SW480 (cell line): ENCODE measurements at places on chromosomes 4 and X.

DNA sequence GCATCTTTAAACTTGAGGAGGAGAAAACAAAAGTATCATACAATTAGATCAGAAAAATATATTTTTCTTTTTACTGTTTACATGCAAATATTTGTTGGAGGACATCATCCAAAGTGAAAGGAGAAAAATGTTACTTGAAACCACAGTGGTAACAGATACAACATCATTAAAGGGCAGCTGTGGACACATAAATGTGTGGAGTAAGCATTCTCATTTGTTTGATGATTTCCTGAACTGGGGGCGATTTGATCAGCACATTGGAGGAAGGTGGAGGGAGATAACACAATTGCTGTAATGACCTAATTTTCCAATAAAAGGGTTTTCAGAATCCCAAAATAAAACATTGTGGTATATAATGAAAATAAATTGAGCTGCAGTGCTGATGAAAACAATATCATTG lies 314.5 kb upstream of the HS3ST1 start:
- no peak for DNase-seq

- no peak for DNase-seq
These were observed 122.9 kb downstream of the GPAT3 start for GRCh38 chr4:83658806-83659205.

- no peak for DNase-seq
These were observed 17.5 kb downstream of the SH3BP2 start for GRCh38 chr4:2810388-2810787.

DNA sequence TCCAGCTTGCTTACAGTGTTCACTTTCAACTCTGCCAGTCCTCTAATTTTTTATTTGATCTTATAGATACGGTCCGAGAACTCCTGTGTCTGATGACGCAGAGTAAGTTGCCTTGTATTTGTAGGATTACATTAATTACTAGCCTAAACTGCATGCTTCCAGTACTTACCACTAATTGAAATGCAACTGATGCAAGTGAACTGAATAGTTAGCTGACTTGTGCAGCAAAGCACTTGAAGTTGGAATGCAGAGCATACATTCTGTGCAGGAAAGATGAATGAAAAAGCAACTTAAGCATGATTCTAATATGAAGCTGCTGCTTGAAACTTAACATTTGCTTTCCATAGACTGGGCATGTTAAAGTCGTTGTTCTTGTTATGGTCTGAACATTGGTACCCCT lies 100.9 kb downstream of the LIMCH1 start:
- DNase-seq, result no peak

DNA sequence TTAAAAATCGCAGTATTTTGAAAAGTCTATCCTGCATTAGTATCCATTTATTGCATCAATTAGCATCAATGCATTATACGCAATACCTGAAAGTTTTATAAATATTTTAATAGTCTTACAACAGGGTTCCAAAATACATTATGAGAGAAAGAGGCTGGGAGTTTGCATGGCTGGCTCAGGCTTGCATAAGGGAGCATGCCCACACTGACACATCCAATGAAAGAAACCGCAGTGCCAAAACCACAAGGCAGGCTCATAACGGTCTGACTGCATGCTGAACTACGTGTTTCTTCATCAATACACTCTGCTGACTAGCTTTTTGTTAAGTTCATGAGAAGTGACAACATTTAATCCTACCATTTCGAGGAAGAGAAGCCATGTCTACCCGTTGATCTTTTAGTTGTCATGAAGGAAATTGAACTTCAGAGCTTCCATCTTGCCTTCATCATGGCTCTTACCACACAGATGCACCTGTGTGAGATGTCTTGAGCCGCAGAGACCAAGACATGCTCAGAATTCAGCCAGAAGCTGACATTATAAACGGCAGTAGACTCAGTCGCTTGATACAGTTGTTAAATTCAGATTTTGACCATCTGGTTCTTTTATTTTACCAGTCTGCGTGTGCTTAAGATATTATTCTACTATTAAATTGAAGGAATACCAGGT lies 168.8 kb upstream of the FRG1 start:
- peak; percentile 8 for DNase-seq

DNA sequence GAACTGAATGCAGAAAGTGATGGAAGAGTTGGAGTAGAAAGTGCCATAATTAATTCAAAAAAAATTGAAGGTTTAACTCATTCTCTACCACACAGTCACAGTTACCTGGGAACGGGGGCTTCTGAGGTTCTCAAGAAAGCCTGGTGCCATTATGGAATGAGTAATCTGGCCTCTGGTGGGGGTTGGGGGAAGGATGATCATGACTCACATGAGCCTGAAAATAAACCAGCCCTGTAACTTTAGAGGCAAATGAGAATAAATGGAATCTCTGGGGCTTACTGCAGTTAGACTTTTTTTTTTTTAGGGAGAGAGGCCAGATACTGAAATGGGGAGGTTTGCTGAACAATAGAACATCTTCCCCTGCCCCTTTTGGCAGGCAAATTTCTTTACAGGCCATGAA lies 55.3 kb downstream of the SOD3 start:
- DNase-seq, result no peak

GRCh38 chrX:149003863-149004660 lies 501.0 kb downstream of the IDS start:
- peak; percentile 8 for DNase-seq

- no peak for DNase-seq
These were observed 44.1 kb downstream of the NAA11 start for GRCh38 chr4:79281566-79282359.

DNA sequence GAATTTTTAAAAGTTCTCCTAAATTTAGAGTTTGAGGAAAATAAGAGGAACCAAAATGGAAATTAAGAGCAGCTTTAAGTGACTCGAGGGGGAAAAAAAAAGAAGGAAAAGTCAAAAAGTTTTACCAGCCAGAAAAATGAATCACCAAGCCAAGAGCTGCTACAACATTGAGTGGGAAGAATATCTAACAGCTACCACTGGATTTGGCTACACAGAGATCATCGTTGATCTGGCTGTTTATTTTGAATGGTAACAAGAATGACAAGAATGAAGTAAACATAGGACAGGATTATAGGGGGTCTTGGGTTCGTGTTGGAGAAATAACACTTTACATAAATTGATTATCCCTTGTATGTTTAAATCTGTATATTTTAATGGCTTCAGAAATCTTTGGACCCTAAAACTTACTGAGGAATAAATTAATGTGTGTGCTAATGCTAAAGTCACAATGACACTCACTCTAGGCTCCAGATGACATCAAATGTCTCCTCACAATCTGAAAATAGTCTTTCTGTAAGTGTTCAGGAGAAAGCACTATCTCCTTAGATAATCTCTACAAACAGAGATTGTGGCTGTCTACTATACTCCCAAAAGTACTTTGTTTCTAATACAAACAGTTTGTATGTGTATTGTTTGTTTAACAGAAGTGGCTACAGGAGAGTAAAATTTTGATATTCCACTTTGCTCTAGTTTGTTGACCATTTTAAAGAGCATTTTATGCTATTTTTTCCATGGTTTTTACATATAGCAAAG lies 3.1 kb upstream of the CSN3 start:
- no peak for DNase-seq

- DNase-seq, result no peak
These were observed 1.0 kb downstream of the AGA start for GRCh38 chr4:177441061-177441802.

- DNase-seq, result no peak
These were observed 118.0 kb downstream of the SLC4A4 start for GRCh38 chr4:71456841-71457240.

- no peak for DNase-seq
These were observed 13.6 kb upstream of the TBC1D14 start for GRCh38 chr4:6896035-6896434.

DNA sequence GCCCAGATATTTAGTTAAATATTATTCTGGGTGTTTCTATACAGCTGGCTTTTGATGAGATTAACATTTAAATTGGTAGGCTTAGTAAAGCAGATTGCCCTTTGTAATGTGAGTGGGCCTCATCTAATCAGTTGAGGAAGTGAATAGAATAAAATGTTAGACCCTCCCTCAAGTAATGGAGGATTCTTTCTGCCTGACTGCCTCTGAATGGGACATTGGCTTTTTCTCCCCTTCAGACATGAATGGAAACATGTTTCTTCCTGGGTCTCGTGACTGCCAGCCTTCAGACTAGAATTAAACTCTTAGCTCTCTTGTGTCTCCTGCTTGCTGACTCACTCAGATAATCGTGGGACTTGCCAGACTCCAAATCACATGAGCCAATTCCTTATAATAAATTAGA lies 266.7 kb downstream of the INPP4B start:
- DNase-seq, result no peak

DNA sequence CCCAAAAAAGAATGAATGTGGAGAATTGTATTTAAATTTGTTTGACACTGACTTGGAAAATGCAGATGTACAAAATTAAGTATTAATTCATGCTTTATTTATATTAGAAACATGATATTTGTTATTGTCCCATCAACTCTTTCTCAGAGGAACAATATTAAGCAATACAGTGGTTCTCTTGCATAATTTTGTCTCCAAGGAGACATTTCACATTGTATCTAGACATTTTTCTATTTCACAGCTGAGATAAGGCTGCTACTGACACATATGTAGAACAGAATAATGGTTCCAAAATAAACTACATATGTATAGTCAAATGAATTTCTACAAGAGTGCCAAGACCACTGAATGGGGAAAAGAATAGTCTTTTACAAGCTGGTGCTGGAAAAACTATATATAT lies 427.9 kb upstream of the SPANXN1 start:
- DNase-seq, result no peak

DNA sequence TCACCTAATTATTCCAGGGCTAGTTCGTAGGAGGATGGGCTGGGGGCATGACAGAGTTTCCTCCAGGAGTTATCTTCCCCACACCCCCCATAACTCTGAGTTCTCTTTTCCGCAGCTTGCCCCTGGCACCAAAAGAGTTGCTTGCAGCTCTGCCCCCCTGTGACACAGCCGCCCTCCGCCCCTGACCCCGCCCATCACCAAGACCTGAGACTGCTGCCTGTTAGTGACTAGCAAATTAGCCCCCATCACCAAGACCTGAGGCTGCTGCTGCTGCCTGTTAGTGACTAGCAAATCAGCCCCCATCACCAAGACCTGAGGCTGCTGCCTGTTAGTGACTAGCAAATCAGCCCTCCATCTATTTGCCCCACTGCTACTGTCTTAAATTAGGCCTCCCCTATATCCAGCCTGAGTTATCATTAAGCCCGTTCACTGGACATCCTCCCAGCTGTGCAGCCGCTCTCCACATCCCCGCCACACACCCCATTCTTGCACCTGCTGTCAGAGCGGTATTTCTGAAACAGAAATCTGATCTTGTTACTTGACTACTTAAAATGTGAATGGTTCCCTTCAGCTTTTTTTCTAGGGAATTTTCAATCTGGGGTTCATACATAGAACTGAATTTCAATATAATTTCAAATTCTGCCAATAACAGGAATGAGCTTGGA lies 1.5 kb upstream of the PAPSS1 start:
- no peak for DNase-seq

GRCh38 chr4:139208404-139208945 lies 31.5 kb upstream of the ELF2 start:
- DNase-seq, result no peak

- DNase-seq, result peak; percentile 38
These were observed 49.6 kb downstream of the KLF8 start for GRCh38 chrX:56281789-56282188.

- no peak for DNase-seq
These were observed 58.0 kb upstream of the UNC5C start for GRCh38 chr4:95606739-95607138.

- no peak for DNase-seq
These were observed 38.0 kb upstream of the IL21 start for GRCh38 chr4:122658818-122659295.

GRCh38 chrX:29872831-29873230 lies 342.5 kb upstream of the MAGEB2 start:
- no peak for DNase-seq

DNA sequence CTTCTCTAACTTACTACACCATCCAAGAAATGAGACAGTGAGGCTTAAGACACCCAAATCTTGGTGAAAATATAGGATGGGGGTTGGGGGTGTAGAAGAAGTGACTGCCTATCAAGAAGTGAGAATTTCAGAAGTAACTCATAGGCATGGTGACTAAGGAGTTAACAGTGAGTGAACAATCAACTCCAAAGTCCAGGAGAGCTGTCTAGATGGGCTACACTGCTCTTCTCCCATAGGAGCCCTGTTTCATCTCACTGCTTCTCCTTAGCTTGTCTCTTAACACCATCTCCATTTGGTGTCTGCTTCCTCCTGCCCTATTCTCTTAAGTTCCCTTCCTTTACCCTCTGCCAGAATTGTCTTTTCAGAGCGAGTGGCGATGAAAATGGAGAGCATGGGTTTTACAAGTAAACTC lies 22.7 kb downstream of the FABP2 start:
- peak; percentile 11 for DNase-seq

- no peak for DNase-seq
These were observed 183.6 kb downstream of the QDPR start for GRCh38 chr4:17328141-17328815.

DNA sequence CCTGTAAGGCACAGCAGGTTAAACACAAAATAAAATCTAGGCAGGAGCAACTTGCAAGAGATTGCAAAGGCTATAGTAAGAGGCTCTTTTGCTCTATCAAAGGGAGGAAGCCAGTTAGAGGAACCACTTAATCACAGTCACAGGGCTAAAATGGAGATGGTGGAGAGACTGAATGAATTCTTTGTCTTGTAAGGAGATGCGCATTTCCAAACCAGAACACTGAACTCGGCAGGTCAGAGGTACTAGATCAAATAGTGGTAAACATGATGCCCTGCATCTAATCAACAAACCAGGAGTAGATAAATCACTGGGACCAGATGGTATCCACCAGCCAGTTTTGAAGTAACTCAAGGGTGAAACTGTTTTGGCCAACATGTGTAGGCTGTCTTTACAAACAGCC lies 55.8 kb downstream of the GPC4 start:
- DNase-seq, result no peak

- no peak for DNase-seq
These were observed 55.9 kb downstream of the C4orf51 start for GRCh38 chr4:145735827-145736226.

DNA sequence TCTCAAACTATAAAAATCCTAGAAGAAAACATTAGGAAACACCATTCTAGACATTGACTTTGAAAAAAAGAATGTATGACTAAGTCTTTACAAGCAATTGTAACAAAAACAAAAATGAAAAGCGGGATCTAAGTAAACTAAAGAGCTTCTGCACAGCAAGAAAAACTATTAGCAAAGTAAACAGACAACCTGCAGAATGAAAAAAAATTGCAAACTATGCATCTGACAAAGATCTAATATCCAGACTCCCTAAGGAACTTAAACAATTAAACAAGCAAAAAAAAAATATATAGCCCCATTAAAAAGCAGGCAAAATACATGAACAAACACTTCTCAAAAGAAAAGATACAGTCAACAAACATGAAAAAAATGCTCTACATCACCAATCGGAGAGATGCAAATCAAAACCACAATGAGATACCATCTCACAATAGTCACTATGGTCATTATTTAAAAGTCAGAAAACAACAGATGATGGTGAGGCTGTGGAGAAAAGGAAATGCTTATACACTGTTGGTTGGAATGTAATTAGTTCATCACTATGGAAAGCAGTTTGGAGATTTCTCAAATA lies 168.1 kb downstream of the EPHA5 start:
- DNase-seq, result no peak

GRCh38 chr4:83728191-83728590 lies 192.3 kb downstream of the GPAT3 start:
- no peak for DNase-seq
